ENCODE measurements at places on chromosomes 4 and X. TPM values are rescaled to one million over a fixed set of nuclear protein-coding genes. Genes with fewer than 3 reads are reported as not detected.

- no peak for DNase-seq
Observed at GRCh38 chrX:17547658-17548057, 172.7 kb downstream of the NHS start.

GRCh38 chr4:182862141-182862875 is 54.9 kb downstream of the DCTD start:
- no peak for DNase-seq

GRCh38 chr4:149409146-149409545 is 406.5 kb downstream of the IQCM start:
- no peak for DNase-seq

- DNase-seq = no peak
Observed at GRCh38 chr4:77235289-77235854, 78.4 kb downstream of the CCNG2 start.

DNA sequence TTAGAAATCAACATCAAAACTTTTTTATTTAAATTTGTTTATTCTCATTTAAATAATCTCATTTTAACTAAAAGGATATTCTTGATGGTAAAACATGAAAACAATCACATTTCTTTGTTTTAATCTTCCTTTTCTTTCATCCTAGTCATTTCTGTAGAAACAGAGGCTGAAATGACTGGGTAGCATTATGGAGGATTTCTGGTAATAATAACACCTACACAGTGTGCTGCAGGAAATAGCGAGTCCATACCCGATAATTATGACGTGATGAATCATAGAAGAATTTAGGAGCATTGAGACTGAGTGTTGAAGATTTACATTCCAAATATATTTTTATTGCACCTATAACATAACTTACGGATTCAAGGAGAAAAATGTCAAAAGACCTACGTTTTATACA is 31.4 kb upstream of the BBS12 start:
- DNase-seq = no peak

GRCh38 chrX:57406149-57406548 is 119.6 kb downstream of the FAAH2 start:
- DNase-seq = no peak

DNA sequence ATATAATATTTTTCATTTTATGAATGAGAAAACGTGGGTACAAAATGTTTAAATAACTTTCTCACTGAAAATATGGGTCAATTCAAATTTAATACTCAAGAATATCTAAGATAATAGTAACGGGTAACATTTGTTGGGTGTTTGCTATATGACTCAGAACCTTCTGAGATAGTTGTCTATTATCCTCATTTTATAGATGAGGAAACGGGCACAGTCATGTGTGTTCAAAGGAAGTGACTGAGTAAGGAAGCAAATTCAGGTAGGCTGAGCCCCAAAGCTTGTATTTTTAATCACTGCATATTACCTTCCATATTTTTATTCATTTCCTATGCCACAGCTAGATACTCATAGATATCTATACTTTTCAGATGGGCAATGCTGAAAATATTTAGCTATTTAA is 12.2 kb upstream of the CAMK2D start:
- no peak for DNase-seq

GRCh38 chr4:140260227-140260626 is 106.2 kb upstream of the MAML3 start:
- no peak for DNase-seq

DNA sequence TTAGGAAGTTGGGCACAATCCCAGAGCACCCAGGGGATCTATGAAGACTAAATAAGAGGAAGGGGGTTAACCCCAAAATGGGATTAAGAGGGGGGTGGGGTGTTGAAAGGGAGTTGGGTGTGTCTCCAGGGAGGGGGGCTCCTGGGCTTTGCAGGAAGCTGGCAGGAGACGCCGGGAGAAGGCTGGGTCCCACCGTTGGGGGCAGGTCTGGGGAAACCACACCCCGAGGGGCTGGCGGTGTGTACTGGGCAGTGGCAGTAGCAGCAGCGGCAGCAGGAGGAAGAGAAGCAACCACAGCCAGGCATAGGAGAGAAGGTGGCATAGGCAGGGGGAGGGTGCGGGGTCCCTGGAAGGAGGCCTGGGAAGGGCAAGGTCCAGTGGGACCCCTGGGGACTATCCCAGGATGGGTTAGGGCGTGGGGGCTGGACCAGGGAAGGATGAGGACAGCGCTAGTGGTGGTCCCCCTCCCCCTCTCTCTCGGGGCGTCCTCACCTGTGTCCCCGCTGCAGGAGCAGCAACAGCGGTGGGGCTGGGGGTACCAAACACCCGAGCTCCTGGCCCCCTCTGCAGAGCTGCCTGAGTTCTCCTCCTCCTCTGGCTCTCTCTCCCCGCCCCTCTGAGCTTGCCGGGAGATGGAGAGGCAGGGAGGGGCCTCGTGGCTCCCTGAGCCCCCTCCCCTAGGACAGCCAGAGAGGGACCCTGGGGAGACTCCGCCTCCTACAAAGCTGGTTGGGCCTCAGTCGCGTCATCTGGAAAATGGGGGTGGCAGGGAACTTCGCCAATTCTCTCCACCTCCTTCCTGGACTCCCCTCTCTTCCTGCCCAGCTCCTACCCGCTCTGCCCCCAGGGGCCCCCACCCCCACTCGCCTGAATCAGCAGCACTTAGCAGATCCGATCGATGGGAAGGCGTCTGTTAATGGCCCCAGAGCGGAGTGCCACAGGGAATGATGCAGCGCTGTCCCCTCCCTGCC is at the start of gene KCND1:
Gene KCND1 (minus strand): TSS at position 596 of the 971 bp plus-strand sequence. CDS start 1,573 bp downstream, outside the sequence.
- no peak for DNase-seq

DNA sequence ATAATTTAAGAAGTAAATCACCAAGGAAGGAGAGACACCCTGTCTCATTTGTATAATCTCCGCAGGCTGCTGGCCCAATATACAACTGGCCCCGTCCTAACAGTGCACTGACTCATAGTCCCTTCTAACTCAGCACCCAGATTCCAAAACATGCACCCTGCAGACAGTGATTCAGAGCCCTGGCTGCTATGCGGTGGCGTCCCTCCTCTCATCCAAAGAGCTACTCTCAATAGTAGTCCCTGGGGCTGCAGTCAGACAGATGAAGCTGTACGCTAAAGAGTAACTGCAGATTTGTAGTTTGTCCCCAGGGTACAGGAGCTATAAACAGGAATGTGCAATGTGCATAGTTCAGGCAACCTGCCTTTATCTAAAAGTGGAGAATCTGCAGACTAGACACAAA is 23.0 kb downstream of the GABRA3 start:
- no peak for DNase-seq

- no peak for DNase-seq
Observed at GRCh38 chrX:71619193-71619592, 882 bp upstream of the CXCR3 start.

- DNase-seq = no peak
Observed at GRCh38 chr4:70531981-70532380, 13.6 kb downstream of the AMTN start.

DNA sequence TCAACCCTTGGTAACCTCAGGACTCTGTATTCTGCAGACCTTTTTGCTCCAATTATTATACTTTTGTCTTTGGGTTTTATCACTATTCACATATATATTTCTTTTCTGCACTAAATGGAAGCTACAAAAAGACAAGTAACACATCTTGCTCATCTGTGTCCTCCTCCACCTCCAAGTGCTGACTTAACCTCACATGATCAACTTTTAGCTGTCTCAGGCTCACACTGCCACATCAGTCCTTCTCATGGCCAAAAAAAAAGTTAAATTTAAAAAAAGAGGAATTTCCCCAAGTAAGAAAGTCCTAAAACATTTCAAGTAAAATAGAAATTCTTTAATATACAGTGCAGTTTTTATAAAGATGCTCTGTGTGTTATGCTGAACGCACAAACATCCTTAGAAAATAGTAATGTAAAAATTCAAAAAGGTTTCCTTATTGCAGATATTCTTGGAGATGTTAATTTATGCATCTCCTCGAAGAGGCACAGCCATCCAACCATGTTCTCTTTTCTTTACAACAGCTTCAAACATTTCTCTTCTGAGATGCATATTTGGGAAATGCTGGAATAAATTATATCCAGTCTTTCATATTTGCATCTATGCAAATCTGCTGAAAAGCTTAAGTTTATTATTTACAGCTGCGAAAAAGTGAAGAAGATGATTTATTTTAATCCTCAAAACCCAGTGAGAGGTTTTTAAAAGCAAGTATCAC is 37.6 kb downstream of the ARAP2 start:
- DNase-seq = no peak

GRCh38 chr4:185445209-185445608 is 19.4 kb upstream of the UFSP2 start:
- DNase-seq = no peak

DNA sequence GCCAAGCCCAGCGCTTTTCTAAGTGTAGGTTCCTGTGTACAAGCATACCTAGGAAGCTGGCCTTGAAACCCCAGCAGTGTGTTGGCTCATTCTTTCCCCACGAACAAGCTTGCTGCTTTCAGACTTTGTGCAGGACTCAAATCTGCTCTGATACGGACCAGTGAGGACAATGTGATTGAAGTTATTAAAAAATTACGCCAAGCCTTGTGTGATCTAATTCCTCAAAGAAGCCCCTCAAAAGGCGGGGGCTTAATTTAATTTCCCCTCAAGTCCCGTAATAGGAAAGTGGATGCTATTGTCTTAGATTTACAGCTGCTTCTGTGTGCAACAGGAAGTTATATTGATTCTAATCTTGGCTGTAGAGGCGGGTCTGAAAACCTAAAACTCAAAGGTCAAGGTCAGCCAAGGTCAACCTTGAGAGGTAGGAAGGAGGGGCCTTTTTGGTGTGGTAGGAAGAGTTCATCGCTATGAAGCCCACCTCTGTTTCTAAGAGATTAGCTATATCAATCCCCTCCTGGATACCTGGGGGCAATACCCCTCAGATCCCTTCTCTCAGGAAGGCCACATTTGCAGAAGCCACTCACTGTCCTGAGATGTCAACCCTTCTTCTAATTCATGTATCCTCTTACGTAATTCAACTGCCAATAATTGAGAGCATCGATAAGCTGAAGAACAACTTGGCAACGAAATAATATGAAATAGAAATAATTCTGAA is 45.1 kb downstream of the TBC1D9 start:
- no peak for DNase-seq

DNA sequence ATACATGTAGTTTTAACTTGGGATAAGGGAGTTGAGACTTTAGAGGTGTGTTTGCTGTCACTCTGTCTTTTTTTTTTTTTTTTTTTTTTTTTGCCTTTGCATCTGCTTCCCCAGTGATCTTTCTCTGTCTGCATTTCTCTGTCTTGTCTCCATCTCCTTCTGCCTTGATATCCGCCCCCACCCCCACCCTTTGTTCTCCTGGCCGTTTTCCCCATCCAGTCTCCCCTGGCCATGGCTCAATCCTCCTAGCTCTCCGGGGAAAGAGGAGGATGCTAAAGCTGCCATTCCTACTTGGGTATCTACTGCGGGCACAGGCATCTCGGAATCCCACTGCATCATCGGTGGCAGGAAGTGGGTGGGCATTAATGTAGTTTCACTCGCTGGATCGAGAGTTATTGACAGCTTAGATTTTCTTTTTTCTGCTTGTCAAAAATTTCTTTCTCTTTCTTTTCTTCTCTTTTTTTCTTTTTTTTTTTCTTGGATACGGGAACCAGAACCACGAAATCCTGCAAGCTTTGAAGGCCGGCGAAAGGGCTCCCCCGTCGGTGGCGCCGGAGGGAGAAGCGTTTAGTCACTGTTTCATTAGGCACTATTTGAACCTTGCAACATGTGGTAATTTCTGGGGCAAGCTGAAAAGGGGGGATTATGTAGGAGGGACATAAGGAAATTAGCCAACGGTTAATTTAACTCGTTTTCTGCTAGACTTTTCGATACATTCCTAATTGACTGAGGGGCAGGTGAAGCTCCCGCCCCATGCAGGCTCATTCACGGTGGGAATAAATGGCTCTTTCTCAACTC is 8.2 kb downstream of the GSX2 start:
- no peak for DNase-seq

- no peak for DNase-seq
Observed at GRCh38 chr4:93263166-93263565, 565.4 kb upstream of the ATOH1 start.

GRCh38 chrX:46179748-46180147 is 365.5 kb downstream of the ZNF674 start:
- no peak for DNase-seq

DNA sequence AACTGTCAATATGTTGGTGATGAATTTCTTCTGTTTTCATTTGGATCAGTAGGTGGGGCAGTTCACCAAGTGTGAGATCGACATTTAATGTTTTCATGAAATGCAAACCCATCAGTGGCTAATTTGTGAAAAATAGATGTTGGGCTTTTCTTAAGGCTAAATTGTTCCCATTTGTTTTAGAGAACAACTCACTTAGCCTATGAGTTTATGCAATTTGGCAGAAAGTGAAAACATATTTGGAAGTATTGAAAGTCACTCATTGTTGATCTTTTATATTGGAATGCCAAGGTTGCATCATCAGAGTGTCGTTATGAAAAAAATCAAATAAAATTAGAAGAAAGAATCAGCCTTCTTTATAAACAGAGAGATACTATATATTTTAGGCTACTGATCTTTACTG is 132.4 kb downstream of the RPA4 start:
- DNase-seq = no peak

DNA sequence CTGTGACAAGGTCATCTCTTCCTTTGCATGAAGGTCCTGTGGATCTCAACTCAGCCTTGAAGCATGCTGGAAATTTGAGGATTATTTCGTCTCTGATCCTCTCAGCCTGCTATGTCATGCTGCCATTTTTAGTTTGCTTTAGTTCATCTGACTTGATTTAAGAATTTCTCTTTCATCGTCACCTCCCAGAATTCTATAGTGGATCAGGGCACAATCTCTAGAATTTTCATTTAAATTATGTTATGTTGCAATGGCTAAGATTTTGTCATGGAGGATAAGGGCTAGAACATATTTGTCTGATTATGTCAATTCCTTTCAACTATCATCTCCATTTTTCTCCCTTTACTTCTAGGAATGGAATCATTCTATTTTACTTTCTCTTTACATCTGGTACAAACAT is 98.8 kb downstream of the PCDH10 start:
- DNase-seq = no peak

DNA sequence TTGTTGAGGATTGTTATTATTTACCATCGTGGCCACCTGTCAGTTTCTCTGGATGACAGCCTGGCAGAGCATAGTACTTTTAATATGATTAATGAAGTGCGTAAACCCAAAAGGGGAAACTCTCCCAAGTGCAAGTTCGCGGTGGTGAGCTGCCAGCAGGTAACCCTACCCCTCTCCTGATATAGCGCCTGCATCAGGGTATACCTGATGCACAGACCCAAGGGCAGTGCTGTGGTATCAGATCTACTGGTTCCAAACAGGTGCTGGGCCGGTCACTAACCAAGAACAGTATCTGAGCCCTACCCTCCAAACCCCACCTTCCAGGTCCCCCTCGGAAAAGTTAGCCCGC is 1.6 kb downstream of the RNF150 start:
- no peak for DNase-seq

- no peak for DNase-seq
Observed at GRCh38 chr4:139550724-139551429, 5.1 kb downstream of the SETD7 start.

- DNase-seq = no peak
Observed at GRCh38 chrX:2820136-2820771, 8.5 kb upstream of the GYG2 start.

GAGE12H gene
- total RNA-seq = not detected

PGRMC2 gene
- total RNA-seq = 77.3 TPM

SULT1B1 gene
- total RNA-seq = 6.7 TPM

PAGE5 gene
- not detected for total RNA-seq

KLB gene
- 0.34 TPM for total RNA-seq

OTUD6A gene
- total RNA-seq = not detected

STPG2 gene
- total RNA-seq = 0.76 TPM

IRS4 gene
- not detected for total RNA-seq

ANXA5 gene
- total RNA-seq = 685 TPM

NRK gene
- 16.1 TPM for total RNA-seq

MAML3 gene
- total RNA-seq = 5.8 TPM

GALNTL6 gene
- 0.16 TPM for total RNA-seq

DOCK11 gene
- 35.5 TPM for total RNA-seq

CRMP1 gene
- total RNA-seq = 5.2 TPM

TAF1 gene
- 26.2 TPM for total RNA-seq

ZNF157 gene
- 0.20 TPM for total RNA-seq

GAB3 gene
- total RNA-seq = 15.0 TPM

All from left lung (tissue), 14 donors.